ENCODE measurements at places on chromosomes 16 and 17. TPM values are rescaled to one million over a fixed set of nuclear protein-coding genes. Genes with fewer than 3 reads are reported as not detected.

DNA sequence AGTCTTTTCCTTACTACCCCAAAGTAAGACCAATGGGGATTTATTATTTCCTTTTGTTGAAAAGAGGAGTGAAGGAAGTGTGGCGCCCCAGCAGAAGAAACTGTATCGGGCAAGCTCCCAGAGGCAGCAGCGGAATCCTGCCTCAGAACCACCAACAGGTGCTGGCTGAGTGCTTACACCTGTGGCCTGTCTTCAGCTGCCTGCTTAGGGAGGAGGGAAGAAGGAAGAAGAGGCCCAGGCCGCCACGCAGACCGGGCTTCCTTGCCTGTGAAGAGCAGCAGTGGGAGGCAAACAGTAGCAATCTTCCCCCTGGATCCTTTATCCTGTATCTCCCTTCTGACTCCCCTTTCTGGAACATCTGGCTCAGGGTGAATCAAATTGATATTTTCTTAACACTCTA, 134.7 kb downstream of the AATF start:
- no peak for DNase-seq

GRCh38 chr17:38746004-38746848, 1.9 kb downstream of the PCGF2 start:
- no peak for DNase-seq

The ACSM2A gene
- not detected for total RNA-seq

- no peak for DNase-seq
Observed at GRCh38 chr16:77064037-77064436, 127.0 kb upstream of the MON1B start.

DNA sequence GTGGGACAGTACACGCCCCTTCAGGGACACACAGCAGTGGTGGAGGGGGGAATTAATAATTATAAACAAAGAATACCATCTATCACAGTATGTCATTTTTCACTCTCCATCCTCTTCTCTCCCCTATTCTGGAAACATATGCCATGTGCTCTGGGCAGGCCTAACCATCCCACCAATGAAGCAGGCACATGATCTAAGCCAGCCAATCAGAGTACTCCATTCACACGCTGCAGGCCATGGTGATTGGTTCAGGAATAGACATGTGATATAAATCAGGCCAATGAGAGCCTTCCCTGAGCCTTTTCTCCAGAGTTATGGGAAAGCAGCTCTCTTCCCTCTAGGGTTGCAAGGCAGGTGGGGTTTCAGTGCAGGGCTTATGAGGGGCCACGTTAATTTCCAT, 36.5 kb downstream of the GSG1L start:
- DNase-seq: no peak

DNA sequence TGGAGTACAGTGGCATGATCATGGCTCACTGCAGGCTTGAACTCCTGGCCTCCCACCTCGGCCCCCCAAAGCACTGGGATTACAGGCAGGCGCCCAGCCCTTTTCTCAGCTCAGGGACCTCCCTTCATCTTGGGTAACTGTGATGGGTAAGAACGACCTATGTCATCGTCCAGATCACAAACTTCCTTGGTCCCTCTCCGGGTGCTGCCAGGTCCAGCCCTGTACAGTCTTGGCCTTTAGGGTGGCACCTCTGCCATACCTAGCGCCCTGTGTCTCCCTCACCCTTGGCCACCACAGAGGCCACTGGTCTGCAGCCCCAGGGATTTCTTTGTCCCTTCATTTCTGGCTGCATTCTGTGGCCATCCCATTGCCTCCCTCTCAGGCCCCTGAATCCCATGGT, 29.7 kb upstream of the ZFP90 start:
- no peak for DNase-seq

- no peak for DNase-seq
Observed at GRCh38 chr17:83005639-83006038, 73.8 kb upstream of the METRNL start.

The SSTR5 gene
- 22.6 TPM for total RNA-seq

The TMEM114 gene
- not detected for total RNA-seq

DNA sequence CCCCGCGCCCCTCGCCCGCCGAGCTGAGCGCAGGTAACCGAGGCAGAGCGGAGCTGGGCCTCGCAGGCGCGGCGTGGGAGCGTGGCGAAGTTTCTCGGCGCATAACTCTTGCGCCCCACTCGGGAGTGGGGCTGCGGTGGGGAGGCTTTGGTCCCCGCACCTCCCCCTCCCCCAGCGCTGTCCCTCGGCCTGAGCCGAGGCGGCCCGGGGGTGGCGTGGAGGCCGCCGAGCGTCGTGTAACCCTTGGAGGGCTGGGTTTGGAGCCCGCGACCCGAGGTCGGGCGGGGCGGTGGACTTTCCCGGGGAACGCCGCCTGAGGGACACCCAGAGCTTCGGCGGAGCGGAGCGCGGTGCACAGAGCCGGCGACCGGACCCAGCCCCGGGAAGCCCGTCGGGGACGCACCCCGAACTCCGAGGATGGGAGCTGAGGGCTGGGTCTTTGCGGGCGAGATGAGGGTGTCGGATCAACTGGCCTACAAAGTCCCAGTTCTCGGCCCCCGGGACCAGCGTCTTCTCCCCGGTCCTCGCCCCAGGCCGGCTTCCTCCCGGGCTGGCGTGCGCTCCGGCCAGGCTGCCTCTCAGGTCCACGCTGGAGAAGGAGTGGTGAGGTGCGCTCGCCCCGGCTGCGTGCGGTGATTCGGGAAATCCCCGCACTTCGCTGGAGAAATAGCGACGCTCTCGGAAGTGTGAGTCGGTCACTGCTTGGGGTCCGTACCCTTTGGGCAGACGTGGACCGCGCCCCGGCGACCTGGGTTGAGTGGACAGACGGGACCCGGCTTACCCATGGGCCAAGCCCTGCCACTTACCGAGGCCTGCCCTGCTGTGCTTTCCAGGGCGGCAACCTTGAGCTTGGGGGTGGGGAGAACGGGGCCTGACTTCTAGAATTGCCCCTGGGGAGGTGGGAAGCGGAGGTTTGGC, 168.4 kb downstream of the RAB11FIP4 start:
- no peak for DNase-seq

The AIPL1 gene
- total RNA-seq: not detected

The NOG gene
- total RNA-seq: 0.41 TPM

The ESRP2 gene
- 0.14 TPM for total RNA-seq

Measured in left ventricle myocardium inferior (tissue), 1 donor.